ENCODE measurements at places on chromosomes 7 and 10.

GRCh38 chr10:62095181-62096122 is 173.2 kb downstream of the RTKN2 start:
- ATAC-seq, result no peak

GRCh38 chr10:121990015-121990677 is 1.2 kb downstream of the TACC2 start:
- ATAC-seq, result no peak

- no peak for ATAC-seq
Measured at GRCh38 chr10:100182281-100182680, 3.5 kb downstream of the ERLIN1 start.

DNA sequence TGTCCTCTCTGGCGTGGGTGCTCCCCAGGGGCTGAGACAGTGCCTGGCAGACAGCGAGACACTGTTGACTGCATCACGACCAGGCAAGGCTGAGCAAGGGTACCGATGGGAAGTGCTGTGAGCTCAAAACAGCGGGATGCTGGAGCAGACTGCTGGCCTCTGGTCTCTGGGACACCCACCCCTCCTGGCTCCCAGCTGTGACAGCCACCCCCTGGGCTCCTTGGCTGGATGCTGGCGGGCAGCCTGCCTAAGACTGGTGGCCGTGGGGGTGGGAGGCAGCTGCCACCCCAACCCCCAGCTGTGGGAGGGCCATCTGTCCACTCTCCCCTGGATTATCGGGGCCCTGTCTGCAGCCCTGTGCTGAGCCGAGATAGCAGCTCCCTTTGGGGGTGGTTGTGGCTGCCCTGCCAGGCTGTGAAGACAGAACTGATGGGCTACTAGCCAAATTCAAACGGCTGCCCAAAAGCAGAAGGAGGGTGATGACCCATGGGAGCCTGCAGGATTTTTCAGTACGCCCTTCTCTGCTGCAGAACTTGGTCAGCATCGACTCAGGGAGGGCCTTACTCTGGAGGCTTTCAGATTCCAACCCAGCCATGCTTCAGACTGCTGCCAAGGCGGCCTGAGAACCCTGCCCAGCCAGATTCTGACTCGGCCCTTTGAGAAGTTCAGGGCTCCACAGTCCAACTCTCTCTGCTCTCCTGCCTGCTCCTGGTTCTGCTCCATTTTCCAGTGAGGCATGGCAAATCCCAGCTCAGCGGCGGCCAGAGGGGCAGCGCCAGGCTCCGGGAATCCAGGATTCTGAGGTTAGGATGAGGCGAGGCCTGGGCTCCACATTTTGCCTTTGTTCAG is 125.3 kb downstream of the NEURL1 start:
- ATAC-seq, result no peak

DNA sequence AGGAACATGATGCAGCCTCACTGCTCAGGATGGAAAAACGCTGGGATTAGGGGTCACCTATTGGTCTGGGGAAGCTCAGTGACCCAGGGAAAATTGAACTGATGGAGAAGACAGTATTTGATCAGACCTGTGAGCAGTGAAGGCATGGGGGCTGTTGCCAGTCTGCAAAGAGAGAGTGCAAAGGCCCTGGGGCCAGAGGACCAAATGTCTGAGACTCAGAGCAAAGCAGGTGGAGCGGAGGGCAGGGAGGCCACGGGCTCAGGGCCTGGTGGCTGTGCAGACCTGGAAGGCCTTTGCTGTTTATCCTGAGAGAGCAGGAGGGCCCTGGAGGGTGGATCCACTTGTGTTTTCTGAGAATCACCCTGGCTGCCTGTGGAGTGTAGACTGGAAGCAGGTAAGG is 67.1 kb downstream of the INPP5A start:
- no peak for ATAC-seq

DNA sequence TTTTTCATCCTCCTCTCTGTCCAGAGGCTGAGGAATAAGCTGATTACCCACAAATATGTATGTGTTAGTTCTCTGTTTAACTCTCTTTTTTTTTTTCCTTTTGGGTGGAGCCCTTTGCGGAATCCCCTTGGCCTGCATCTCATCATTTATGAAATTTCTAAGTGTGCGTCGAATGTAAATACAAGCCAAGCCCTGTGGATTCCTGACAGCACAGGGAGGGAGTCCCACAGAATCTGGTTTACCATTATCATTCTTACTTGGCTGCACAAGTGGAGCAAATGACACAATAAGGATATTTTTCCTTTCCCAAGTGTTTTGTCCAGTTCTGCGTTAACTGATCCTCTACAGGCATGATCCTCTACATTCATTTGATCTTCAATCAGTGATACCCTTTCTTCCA is 11.4 kb downstream of the STK31 start:
- ATAC-seq, result no peak
